ENCODE measurements at places on chromosomes 3 and 15. TPM values are rescaled to one million over a fixed set of nuclear protein-coding genes. Genes with fewer than 3 reads are reported as not detected.

ALDH1A2 gene
- total RNA-seq, result 0.72 TPM

SLC9C1 gene
- 0.15 TPM for total RNA-seq

GRCh38 chr3:42868841-42869240 lies 6.8 kb downstream of the CYP8B1 start:
- DNase-seq, result no peak

DNA sequence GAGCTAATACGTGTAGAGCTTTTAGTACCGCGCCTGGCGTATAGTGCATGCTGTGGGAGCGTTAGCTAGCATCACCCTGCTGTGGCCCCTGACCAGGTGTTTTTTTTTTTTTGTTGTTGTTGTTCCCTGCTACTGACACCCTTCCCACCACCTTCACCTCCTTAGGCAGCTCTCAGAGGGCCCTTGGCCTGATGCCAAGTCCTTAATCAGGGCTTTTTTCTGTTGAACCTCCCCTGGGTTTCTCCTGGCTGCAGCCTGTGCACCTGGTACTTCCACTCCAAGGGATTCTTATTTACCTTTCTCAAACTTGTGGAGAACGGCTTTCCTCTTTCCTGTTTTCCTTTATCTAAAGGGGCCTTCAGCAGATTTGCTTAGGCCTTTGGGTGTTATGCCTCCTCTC lies 53.3 kb downstream of the SLC7A14 start:
- no peak for DNase-seq

GRCh38 chr15:44298878-44299277 lies 10.4 kb downstream of the GOLM2 start:
- DNase-seq, result peak; percentile 52

DNA sequence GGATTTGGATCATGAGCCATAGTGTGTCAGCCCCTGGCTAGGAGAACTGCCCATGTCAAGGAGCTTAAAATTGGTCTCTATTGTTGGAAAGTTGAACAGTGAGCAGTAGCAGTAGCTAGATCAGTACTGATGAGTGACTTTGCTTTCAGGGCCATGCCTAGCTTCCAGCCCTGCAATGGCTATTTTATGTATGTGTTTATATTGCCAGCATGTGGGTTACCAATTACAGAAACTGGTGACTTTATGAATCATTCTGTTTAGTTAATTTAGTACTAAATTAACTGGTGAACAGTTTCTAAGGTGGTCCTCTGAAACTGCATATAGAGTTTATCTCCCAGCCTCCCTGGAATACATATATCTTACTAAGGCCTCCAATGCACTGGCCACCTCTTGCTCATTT lies 908.1 kb upstream of the ALCAM start:
- no peak for DNase-seq

GRCh38 chr3:195809291-195809785 lies 2.4 kb downstream of the MUC4 start:
- DNase-seq, result no peak

DNA sequence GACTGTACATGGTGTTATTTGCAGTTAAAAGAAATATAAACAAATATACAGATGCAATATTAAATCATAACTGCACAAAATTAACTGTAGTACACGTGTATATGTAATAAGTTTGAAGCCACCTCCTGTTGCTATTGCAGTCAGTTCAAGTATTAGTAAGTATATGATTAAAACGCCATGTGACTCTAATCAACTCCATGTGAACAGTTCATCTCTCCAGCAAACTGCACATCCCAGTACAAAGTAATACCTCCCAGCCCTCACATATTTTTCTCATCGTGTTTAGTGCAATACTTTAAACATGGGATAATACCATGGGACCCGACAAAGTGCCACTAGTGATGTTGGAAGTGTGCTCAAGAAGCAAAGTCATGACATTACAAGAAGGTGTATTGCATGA lies 34.6 kb downstream of the PDCD10 start:
- DNase-seq, result no peak

- no peak for DNase-seq
Measured at GRCh38 chr3:163916596-163917560, 1161.4 kb downstream of the SI start.

DNA sequence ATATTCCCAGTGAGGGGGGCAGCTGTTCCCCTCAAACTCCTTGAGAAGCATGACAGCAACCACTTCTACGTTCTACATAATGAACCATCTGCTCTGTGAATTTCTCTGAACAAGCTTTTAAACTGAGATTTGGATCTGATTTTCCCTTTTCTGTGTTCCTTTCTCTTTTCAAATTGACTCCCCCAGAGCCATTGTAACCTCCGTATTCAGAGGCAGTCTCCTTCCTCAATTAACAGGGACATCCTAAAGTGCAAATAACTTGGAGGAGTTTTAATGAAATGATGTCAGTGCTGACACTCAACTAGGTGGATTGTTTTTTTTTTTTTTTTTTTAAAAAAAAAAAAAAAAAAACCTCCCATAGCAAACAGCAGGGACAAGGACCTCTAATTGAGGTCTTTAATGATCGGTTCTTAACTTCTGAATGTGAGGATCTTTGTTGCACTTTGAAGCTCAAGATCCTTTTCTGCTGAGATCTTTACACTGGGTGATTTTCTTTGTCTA lies 48.8 kb downstream of the ADAMTS9 start:
- no peak for DNase-seq

Measured in H9 (cell line).